CD4-positive, alpha-beta T cell treated with Interleukin-21 for 1 hour (primary cell): ENCODE measurements at places on chromosomes 16 and 17.

GRCh38 chr17:43655693-43656255, 5.9 kb downstream of the MEOX1 start:
- no peak for DNase-seq

- peak; percentile 75 for DNase-seq
Measured at GRCh38 chr16:15704545-15704987, 54.5 kb downstream of the NDE1 start.

DNA sequence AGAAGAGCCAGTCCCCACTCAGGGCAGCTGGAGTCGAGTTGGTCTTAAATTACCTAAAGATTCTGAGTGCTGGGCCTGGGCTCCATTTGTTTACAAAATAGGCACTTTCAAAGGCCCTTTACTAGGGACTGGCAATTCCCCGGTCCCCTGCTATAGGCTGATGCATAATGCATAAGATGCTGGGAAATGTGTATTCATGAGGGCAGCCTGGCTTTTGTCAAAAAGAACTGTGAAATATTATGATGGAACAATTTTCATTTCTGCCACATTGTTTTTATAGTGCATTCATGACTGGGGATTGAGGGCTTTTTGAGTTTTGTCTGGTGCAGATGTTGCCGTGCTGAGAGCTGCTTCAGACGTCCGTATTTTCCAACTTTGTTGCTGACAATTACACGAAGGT, 617.0 kb upstream of the CDH5 start:
- DNase-seq: no peak

- peak; percentile 36 for DNase-seq
Measured at GRCh38 chr16:67969254-67970039, 1.0 kb upstream of the SLC12A4 start.

DNA sequence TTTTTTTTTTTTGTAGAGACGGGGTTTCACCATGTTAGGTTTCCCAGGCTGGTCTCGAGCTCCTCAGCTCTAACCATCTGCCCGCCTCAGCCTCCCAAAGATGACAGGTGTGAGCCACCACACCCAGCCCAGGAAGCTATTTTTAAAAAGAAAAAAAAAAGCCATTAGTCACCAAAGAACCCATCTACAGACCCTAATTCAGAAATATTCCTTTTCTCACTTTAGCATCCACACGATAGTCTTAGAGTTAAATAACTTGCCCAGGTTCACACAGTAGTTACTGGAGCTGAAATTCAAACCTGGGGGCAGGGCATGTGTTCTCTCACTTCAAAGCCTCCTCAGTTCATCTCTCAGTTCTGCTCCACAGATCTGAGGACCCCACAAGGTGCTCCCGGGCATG, 70.3 kb upstream of the NOL11 start:
- no peak for DNase-seq

GRCh38 chr16:49078571-49078970, 203.1 kb downstream of the CBLN1 start:
- no peak for DNase-seq

DNA sequence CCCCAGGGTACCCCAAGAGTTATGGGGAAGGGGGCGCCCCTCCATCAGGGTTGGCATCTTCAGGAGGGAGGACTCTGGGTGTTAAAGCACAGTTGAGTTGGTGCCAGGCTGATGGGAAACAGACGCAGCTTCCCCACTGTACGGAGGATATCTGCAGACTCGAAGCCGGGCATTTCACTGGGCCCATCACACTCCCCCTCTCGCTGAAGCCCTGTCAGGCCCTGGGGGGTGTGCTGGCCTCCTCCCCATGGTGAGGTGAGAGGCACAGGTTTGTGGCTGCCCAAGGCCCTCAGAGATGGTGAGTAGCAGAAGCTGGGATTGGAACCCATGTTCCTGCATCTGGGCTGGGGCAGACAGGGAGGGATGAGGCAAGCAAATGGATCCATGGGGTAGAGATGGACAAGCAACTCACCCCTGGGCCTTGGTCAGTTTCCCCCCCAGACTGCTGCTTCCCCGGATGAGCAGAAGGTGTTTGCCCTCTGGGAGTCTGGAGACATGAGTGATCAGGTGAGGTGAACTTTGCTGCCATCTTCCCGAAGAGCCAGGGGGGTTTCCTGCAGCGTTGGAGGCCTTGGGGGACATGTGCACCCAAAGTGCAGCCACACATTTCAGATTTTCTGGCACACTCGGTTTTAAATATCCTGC, 31.0 kb downstream of the POLR3E start:
- DNase-seq: no peak

DNA sequence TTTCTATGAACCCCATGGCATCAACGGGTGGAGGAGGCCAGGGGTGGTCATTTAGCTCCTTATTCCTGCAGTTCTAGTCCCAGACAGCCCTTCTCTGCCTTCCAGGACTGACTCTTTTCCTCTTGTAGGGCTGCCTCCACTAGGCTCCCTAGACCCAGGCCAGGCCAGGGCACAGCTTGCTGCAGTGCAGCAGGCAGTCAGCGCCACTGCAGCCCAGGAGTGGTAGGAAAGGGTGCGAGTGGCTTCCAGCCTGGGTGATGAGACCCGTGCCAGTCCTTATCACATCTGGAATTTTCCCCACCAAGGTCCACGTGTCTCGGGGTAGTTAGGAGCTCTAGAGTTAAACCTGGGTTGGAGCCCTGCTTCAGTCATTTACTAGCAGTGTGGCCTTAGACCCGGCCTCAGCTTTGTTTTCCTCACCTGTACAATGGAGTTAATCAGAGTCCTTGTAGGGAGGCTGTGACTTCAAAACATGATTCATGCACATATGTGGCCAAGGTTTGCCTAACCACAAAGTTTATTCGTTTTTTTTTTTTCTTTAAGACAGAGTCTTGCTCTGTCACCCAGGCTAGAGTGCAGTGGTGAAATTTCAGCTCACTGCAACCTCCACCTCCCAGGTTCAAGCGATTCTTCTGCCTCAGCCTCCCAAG, 4.7 kb downstream of the SLC5A11 start:
- DNase-seq: no peak

- DNase-seq: no peak
Measured at GRCh38 chr17:19433255-19433654, 22.2 kb downstream of the RNF112 start.

- DNase-seq: no peak
Measured at GRCh38 chr16:28569021-28569420, 15.3 kb downstream of the SGF29 start.

- no peak for DNase-seq
Measured at GRCh38 chr16:84386047-84386446, 17.7 kb downstream of the ATP2C2 start.

- DNase-seq: no peak
Measured at GRCh38 chr17:58276423-58276822, 4.3 kb downstream of the MPO start.

DNA sequence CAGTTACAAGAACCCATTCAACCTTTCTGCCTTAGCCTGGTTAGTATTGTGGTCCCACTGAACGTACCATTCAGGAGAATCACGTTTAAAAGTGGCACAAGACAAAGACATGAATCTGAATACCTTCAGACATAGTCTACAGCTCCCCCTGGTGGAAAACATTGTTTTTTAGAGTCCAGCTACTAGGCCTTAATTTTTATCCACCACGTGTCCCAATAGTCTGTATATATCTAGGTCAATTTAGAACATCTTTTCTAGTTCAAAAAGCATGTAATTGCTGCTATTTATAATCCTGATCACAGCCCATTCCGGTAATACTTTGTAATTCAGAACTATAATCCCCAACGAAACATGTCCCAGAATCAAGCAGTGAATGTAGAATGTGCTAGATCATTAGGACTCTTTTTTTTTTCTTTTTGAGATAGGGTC, 13.7 kb upstream of the GUCY2D start:
- DNase-seq: peak; percentile 90
